ENCODE measurements at places on chromosomes 2 and 18.

DNA sequence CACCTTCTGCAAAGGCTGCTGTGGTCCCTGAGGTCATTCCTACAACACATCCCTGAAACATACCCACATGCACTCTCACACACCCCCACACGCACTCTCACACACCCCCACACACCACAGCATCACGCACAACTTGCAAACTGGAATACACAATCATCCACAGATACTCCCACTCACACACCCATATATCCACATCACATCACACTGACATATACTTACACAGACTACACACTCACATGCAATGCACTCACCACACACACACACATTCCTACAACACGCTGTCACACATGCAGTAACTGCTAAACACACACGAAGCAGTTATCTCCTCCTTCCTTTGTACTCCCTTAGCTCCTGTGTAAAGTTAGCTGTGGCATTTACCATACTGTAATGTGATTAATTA, 57.1 kb upstream of the PKDCC start:
- DNase-seq, result no peak

- DNase-seq, result no peak
These were observed 2.6 kb downstream of the RAB27B start for GRCh38 chr18:54830866-54831265.

DNA sequence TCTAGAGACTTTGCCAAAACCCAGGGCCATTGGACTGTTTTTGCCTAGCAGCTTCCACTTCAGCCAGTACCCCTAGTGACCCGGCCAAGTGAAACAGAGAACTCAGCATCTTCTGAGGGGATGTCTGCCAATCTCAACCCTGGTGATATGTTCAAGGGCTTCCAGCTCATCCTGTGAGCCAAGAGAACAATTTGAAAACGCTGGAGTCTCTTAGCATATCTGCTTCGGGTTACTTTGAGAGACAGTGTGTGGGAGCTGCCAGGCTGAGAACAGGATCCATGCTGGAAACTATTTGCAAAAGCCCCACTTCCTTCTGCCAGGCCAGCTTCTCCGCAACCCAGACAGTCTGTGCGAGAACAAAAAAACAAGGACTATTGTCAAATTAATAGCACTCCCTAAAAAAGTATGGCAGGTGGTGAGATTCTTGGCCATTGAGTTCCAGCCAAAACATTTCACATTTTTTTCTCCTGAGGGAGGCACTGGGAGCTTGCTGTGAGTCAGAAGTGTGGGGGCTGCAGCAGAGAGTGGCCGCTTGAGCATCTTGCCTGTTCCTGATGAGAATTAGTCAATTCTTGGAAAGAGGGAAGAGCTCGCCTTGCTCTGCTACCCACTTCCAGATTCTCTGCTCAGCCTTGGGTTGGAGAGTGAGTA, 395.6 kb upstream of the TRIB2 start:
- DNase-seq, result no peak

DNA sequence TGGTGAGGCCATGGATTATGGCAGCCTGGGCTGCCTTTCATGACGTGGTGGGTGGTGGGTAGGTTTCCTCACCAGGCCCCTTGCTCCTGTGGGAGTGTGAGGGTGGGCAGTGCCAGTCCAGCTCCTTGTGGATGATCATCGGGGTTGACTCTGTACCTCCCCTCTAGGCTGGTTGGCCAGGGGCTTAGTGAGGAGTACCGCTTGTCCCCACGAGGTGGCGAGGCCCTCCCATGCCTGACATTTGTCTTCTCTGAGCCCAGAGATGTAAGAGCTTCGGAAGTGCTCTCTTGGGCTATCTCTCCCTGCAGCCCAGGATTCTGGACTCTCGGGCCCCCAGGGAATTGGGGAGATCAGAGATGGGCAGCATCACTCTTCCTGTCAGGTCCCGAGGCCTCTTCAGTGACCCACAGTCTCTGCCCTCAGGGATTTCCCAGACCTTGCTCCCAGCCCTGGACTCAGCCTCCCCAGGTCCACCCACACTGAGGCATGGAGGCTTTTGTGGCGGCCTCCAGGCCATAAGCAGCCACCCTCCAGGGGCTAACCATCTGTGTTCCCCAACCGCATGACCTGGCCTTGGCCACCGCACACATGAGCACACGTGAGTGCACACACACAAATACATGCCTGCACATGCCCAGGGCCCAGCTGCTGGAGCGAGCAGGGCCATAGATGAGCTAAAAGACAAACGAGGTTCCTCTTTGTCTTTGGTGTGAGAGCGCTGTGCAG, 6.5 kb downstream of the SPR start:
- peak; percentile 21 for DNase-seq

GRCh38 chr2:76008001-76008702, 297.4 kb upstream of the GCFC2 start:
- DNase-seq, result no peak

DNA sequence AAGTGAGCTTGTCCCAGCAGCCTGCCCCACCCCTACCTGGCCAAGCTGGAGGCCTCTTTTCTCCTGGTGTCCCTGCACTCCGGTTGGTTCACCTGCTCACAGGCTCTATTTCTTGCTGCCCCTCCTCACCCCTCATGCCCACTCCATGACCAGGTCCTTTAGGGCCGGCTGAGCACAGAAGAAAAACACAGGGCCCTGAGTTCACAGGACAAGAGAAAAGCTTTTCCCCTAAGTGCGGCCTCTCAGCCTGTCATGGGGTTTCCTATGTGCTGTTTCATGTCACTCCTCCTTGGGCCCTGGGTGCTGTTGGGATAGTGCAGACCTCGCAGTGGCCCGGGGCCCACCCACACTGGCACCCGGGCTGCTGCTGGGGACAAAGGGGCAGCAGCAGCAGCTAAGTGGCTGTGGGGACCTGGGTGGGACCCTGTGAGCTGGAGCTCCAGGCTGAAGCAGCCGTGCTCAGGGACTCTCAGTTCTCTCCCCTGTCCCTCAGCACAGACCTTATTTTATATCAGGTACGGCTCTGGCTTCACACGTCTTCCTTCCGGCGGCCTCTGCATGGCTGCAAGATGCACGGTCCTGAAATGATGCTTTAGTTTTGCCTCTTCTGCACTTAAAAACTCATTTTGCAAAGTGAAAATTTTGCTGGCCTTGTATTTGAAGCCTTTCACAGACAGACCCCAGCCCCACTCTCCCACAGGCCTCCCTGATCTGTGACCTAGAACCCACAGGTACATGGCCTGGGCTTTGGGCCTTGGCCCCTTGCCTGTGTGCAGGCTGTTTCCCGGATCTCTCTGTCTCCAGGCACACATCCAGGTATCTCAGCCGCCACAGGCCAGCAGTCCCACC, 71.8 kb downstream of the SH3RF3 start:
- DNase-seq, result no peak

DNA sequence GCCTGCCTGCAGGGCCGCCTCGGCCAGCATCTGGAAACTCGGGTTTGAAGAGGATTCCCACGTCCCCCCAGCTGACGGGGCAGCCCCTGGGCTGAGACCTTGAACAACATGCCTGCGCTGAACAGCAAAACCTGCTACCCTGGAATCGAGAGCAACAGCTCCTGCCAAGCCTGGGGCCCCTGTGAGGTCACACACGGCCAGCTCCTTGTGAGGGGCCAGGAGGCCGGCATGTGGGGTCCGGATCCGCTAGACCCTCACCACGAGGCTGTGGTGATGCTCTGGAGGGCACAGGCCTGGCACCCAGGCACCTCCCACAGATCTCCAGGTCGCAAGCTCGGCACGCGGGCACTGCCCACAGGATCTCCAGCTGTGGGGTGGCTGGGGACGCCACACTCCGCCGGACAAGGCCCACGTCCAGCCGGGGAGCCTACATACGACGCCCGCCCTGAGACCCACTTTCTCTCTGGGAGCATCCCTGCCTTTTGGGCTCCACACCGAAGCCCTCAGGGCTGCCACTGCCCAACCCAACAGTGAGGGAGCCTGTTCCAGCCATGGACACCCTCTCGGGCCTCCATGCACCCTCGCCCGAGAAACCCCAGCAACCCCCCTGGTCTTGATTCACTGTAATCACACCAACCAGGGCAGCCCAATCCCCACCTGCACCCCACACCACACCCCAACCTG, 34.1 kb downstream of the SLC66A2 start:
- DNase-seq, result no peak

DNA sequence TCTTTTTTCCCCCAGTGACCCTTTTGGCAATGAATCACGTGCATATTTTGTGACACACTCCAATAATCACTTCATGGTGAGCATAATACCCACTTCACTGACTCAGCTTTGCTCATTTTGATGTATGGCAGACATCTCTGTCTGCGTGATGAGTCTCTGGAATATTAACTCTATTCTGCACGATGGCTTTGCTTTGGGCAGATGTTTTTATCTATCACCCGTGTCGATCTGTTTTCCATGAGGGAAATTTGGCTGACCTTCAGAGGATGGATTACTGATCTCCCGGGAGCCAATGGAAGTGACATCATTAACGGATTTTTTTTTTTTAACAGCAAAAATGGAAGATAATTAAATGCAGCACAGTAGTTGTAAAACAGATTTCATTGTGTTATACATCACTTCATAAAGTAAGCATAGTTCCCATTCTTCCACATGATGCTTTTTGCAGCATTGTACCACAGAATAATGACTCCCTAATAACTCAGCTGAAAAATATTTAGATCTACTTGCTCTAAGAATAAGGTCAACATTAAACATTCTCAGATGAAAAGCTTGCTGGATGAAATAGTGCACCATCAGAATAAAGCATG, 29.8 kb downstream of the CDC42EP3 start:
- DNase-seq, result no peak

- no peak for DNase-seq
These were observed 44.8 kb upstream of the ARHGAP15 start for GRCh38 chr2:143084462-143084861.

DNA sequence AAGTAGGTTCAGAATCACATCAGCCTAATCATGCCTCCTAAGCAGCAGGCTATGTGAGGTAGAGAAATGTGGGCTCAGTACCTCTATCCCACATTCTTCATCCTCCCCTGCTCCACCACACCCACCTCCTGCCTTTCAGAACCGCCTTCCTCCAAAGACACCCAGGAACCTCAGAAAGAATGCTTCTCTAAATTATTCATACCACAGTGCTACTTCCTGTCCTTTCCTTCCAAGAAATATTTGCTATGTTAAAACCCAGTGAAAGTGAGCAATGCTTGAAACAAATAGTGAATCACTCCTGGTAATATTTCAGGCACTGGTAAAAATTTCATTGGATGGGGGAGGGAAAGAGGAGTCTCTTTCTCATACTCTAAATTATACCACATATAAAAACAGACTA, 24.0 kb upstream of the CREB1 start:
- DNase-seq, result no peak

DNA sequence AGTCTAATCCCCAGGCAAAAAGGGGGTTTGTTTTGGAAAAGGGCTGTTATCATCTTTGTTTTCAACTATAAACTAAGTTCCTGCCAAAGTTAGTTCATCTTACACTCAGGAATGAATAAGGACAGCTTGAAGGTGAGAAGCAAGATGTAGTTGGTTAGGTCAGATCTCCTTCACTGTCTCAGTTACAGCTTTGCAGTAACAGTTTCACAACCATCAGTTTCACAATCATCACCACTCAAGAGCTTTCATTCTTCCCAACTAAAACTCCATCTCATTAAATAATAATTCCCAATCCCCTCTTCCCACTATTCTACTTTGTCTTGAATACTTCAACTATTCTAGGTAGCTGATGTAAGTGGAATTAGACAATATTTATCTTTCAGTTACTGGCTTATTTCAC, 200.9 kb downstream of the NYAP2 start:
- no peak for DNase-seq
